ENCODE measurements at places on chromosomes 1 and 21.

DNA sequence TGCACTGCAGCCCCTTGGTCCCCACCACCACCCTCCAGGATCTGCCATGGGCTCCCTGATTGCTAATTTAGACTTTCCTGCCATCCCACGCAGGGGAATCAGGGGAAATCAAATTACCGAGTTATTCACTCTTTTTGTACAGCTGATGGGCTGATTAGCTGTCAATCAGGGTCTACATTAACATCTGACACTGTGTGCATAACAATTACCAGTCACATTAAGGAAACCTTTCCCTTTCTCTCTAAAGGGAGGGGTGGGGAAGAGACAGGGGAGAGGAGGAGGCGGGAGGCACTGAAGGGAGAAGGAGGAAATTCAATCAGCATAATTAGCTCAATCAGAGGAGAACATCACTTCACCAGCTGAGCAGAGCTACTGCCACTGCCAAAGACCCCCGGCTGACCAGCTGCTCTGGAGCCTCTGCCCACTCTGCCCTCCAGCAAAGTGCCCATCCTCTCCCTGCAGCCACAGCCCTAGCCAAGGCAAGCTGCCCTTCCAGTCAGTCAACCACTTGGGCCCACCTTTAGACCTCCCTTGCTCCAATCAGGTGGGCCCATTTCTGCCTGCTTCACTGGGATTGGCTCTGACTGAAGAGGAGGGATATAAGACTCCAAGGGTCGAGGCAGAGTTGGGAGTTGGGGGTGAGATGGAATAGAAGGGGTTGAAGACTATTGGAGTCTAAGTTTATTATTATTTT lies 199.3 kb upstream of the ZC3H12A start:
- no peak for DNase-seq

DNA sequence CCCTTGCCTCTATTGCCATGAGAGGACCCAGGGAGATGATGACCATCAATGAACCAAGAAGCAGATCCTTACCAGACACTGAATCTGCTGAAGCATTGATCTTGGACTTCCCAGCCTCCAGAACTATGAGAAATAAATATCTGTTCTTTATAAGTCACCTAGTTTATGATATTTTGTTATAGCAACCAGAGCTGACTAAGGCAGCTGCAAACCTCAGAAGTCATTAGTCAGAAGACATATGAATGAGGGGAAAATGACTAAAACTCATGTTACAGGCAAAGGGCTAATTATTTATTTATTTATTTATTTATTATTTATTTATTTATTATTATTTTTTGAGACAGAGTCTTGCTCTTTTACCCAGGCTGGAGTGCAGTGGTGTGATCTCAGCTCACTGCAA lies 321.1 kb downstream of the TGFB2 start:
- no peak for DNase-seq

GRCh38 chr1:183873642-183874041 lies 68.7 kb downstream of the RGL1 start:
- DNase-seq, result no peak

DNA sequence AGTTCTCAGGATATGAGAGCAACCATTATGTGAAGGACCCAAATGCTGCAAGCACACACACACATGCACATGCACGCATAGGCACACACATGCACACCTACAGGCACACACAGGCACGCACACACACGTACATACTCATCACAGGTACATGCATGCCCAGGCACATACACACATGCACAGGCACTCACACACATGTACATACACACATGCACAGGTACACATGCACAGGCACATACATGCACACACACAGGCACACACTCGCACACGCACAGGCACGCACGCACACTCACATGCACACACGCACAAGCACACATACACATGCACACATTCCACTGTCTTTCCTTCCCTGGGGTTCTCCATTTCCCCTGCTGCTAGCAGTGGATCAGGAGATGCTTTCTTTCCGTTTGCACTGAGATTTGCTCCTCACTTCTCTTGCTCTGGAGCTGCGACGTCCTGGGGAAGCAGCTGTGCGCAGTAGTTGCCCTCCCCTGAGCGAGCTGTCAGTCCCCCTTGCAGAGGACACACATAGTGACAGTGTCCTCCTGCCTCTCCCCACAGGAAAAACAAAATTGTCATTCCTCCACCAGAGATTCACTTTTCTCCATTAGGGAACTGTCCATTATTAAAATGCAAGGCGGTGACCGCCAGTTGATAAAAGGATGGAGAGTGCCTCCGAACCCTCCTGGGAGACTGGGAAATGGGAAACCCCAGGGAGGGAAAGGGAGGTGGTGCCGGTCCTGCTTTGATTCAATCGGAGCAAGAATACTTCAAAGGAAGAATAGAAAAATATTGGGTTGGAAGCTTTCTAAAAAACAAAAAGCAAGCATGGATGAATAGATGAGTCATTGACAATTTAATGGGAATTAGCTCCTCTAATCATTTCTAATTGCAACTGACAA lies 69.5 kb downstream of the WDR4 start:
- no peak for DNase-seq

DNA sequence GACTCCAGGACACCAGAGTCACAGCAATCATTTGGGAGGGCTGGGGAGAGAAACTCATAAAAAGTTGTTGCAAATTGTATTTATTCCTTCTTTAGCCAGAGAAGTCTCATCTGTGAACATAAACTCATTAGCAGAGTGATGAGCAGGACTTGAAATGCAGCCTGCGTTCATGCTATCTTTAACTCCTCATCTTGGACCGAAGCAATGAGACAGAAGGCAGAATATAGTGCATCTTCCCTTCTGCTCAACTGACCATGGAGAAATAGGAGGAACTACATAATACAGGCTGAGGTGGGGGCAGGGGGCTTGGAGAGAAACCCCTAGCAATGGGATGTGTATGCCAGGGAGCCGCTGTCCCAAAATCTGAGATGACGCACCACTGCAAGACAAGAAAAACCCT lies 121.8 kb upstream of the AJAP1 start:
- no peak for DNase-seq

DNA sequence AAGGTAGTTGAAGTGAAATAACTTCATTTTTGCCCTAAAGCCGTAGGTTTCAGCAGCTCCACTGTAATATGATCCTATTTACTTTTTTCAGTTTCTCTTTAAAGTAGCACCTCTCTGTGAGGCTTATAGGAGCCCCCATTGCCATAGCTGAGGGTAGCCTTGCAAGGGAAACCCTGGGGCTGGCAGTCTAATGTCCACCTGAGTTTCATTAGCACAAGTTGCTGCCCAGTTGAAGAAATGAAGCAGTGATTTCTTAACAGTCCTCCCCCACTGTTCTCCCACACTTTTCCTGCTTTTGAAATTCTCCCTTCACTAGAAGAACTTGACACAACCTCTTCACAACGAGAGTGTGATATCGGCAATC lies 1.5 kb downstream of the HMCN1 start:
- no peak for DNase-seq
